ENCODE measurements at places on chromosomes 12 and 14.

DNA sequence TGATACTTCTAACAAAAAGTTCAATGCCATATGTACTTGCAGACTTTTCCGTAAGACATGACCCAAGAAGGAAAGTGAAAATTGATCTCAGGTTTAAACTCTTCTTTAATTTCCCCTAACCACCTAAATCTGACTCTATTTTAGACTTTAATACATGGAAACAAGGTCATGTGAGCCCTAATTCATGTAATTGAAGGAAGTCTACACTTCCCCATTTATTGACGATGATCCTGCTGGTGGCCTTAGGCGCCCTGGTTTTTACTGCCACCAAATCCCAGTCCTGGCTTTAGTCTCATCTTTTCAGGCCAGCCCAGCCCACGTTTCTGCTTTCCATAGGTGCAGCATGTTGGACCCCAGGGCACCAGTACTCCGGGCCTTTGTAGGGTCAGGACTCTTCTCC is 157.9 kb downstream of the PELI2 start:
- DNase-seq = no peak

- no peak for DNase-seq
Observed at GRCh38 chr12:128906485-128907137, 53.3 kb downstream of the GLT1D1 start.

GRCh38 chr14:52701223-52701622 is 5.8 kb upstream of the PSMC6 start:
- DNase-seq = no peak

DNA sequence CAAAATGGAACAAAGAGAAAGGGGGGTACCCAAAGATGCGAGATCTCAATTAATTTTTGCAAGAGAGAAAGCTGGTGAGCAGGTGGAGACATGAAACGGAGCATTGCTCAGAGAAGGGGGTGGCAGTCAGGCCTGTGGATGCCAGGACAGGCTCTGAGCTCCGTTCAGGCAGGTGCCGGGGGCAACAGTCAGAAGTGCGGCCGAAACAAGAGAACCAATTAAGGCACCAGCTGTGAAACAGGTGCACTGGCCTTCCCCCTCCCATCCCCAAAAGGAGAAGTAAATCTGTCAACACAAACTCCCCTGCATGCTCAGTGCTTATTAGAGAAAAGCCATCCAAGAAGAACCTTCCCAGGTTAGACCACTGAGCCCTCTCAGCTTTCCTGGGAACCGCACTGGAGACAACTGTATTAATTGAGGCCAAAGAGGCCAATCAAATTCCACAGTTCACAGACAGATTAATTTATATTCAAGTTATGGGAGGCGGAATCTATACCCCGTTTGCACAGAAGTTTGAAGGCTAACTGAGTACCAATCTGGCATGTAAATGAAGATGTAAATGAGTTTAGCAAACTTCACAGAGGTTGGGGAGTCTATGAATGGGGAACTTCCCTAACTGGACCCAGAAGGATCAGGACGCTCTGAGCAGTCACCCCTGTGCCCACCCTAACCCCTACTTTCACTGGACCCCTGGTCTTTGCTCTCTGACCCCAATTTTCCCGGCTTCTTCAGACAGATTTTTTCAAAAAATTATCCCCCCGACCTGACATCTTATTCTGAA is 20.9 kb downstream of the OAS2 start:
- DNase-seq = no peak

- DNase-seq = no peak
Observed at GRCh38 chr12:67752226-67752732, 103.7 kb downstream of the DYRK2 start.

GRCh38 chr14:33740531-33740930 is 210.3 kb downstream of the EGLN3 start:
- no peak for DNase-seq

DNA sequence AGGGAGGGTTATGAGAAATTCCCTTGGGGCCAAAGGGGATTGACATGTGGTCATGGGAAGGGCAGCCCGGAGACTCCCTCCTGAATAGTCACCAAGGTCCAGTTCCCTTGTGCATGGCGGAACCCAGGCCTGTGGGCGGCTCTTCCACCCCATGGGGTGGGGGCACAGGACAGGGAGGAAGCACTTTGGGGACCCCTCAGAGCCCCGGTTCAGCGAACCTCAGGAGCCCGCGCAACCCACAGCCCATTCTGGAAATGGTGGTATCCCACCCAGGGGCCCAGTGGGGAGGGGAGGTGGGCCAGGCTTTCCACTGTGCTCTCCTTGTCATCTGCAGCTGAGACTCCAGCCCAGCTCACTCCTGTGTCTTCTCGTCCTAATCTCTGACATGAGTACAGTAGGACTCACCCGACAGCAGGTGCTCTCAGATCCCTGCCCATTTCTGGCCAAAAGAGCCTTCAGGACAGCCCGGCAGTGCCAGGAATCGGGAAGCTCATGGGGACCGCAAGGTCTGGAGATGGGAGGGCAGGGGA is 255.2 kb upstream of the SFSWAP start:
- no peak for DNase-seq

GRCh38 chr12:110613071-110613770 is 708 bp upstream of the TCTN1 start:
- no peak for DNase-seq

DNA sequence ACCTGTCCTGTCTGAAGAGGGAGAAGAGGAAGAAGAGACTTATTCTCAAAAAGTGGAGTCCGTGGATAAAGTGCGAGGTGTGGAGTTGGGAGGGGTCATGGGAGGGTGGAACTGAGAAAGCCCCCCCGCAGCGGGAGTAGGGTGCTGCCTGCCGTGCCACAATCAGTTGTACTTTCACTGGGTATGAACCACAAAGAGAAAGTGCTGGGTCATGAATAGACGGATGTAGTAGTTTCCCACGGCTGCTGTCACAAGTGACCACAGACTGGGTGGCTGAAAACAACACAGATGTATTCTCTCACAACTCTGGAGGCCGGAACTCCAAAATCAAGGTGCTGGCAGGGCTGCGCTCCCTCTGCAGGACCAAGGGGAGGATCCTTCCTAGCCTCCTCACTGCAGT is 5.5 kb downstream of the DNAH10 start:
- DNase-seq = no peak

- no peak for DNase-seq
Observed at GRCh38 chr12:125402874-125403789, 337.9 kb downstream of the AACS start.

GRCh38 chr14:70706177-70706576 is 64.5 kb downstream of the TTC9 start:
- no peak for DNase-seq

GRCh38 chr14:64422756-64423155 is 34.6 kb downstream of the MTHFD1 start:
- DNase-seq = no peak

DNA sequence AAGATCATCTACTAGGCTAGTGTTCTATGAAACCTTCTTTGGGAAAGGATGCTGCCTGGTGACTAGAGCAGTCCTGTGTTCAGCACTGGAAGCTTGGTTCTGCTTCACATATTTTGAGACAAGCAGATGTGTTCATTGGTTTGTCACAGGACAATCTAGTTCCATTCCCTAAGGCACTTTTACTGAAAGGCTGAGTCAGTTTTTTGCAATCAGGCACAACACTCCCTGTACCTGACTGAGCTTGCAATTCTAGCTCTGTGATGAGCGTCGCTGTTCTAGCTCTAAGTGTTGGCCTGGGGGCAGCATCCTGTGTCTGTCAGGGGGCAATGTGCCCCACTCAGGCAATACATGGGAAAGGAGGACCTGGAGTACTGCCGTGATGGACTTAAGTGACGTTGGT is 144.4 kb downstream of the CAND1 start:
- no peak for DNase-seq

DNA sequence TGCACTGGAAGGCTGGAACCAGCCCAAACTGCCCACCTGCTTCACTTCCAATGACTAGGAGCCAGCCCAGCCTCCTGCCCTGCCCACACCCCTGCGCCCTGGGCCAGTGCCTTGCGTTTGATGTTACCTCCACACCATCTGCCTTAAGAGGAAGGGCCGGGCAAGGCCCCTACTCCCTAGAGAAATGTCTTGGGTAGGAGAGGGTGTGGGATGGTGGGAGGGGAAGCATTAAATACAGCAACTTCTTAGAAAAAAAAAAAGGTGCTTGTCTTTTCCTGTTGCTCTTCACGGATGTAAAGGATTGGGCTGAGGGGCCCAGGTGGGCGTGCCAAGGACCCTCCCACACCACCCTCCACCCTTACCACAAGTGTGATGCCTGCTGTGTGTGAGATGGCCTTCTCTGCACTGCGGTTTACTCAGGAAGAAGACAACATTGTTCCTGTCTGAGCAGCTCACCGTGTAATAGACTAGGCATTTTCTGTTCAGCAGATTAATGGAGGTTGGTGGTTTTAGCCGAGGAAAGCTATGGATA is 99.9 kb downstream of the NINJ2 start:
- DNase-seq = no peak

Measured in nucleus accumbens (tissue), 56 donors.